ENCODE measurements at places on chromosomes 2 and 18.

GRCh38 chr2:233101141-233101540 lies 41.0 kb downstream of the INPP5D start:
- DNase-seq, result no peak

DNA sequence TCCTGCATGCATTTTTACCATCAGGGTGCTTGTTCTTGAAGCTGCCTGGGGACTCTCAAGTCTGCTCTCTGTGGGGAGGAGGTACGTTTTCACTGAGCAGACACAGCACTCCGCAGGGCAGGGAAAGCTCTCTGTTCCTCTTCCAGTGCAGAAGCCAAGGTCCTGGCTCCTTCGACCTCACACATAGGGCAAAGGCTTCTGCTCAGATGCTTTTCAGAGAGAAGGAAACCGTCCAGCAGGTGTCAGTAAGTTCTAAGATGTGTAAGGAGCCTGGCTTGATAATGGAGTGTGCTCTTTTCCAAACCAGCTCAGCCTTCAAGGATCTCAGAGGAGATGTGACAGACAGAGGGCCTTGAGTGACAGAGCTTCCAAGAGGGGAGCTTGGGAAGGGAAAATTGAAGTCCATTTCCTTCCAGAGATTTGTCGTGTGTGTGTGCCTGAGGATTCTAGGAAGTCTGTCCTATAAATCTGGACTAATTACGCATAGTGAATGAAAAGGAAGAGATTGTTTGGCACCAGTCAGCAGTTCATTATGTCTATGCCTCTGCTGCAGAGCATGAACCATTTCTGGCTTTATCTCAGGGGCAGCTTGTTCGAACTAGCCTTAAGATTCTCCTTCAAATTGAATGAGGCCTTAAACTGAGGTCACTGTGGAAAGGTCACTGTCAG lies 67.3 kb upstream of the UPP2 start:
- DNase-seq, result no peak

GRCh38 chr2:8477552-8478470 lies 204.0 kb upstream of the ID2 start:
- DNase-seq, result no peak

GRCh38 chr2:16973586-16974286 lies 308.1 kb upstream of the CYRIA start:
- DNase-seq, result no peak

DNA sequence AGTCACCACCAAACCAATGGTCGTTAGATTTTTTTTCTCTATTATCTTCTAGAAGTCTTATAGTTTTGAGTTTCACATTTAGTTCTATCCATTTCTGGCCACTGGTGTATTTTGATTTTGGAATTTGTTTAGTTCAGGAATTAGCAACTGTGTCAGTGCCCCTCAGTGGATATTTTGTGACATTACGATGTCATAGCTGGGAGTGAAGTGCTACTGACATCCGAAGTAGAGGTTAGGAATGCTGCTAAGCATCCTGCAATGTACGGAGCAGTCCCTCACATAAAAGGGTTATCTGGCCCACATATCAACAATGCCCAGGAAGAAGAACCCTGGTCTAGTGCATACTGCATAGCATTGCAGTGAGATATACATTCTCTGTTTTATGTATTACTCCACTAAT lies 157.4 kb upstream of the RGPD4 start:
- DNase-seq, result no peak

- peak; percentile 52 for DNase-seq
These were observed 66.9 kb upstream of the ZNG1B start for GRCh38 chr2:113370478-113371091.

DNA sequence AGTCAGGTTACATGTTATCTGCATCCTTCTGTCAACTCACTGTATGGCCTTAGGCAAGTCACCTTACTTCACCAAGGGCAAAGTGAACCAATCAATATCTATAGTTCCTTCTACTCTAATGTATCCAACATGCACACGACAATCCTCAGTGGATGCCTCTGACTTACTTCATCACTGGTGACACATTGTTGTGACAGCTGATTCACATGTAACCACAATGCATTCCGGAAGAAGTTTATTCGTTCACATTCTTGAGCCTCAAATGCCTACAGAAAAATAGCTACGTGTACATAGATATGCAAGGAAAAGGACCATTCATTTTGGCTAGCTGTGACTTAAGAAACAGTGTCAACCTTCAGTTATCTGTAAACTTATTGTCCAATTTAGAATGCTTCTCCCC lies 26.3 kb upstream of the EPG5 start:
- DNase-seq, result no peak

DNA sequence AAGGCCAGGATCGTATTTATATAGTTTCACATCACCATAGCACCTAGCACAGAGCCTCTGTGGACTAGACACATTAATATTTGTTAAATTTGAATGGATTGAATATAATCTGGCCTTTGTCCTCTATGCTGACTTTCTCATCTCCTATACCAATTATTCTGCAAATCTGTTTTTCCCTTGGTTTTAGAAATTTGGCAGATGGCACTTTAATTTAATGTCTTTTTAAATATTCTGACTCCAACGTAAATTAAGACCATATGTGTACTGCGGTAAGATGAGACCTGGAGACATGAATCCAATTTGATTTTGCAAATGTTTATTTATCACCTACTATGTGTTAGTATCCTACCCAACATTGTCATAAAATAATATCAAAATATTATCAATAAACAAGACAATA lies 1281.9 kb upstream of the PIK3C3 start:
- DNase-seq, result no peak

GRCh38 chr2:3959372-3959771 lies 256.0 kb downstream of the DCDC2C start:
- no peak for DNase-seq

DNA sequence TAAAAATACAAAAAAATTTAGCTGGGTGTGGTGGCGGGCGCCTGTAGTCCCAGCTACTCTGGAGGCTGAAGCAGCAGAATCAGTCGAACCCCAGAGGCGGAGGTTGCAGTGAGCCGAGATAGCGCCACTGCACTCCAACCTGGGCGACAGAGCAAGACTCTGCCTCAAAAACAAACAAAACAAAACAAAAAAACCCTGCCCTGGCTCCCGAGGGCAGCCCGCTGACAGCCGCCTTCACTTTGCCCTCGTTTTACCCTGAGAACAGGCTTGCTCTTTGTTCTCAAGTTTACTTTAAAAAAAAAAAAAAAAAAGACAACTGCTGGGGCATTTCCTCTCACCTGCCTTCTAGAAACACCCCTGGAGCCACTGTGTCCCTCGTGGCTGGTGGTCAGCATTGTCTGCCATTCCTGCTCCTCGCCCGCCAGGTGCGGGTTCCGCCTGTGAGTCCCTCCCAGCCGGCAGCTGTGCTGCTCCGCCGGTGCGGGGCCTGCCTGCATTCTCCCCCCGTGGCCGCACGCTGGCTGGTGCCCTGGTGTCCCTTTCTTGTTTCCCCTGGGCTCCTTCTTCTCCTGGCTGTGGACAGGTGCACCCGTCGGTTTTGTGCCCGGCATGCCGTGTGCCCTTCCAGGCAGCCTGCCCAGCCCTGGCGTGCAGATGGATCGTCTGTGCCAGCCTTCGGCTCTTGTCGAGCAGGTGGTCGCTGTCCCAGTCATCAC lies 105.7 kb downstream of the USP40 start:
- no peak for DNase-seq

DNA sequence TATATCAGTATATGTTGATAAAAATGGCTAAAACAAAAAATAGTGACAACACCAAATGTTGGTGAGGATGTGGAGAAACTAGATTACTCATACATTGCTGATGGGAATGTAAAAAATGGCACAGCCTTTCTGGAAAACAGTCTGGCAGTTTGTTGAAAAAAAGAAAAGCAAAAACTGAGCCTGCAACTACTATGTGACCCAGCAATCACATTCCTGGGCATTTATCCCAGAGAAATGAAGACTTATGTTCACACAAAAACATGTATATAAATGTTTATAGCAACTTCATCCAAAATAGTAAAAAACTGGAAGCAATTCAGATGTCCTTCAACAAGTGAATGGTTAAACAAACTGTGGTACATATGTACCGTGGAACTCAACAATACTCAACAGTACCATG lies 7.5 kb upstream of the KDSR start:
- DNase-seq, result no peak

DNA sequence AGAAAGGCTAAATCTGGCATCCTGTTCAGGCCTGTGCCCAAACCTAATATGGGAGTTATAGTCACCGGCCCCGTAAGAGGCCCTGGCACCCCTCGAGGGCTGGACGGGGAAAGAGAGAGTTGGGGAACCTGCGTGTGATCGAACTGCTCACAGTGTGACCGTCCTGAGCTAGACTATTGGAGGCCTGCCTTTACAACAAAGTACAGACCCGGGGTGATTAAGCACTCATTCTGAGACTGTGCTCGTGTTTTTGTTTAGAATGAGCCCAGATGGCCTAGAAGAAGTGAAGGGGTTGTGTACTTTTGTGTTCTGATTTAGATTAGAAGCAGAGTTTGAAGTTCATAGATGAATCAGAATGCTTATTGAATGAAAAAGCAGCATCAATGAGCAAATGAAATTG lies 115.3 kb downstream of the ACOXL start:
- DNase-seq, result no peak

GRCh38 chr2:178128836-178129630 lies 16.8 kb downstream of the RBM45 start:
- no peak for DNase-seq

DNA sequence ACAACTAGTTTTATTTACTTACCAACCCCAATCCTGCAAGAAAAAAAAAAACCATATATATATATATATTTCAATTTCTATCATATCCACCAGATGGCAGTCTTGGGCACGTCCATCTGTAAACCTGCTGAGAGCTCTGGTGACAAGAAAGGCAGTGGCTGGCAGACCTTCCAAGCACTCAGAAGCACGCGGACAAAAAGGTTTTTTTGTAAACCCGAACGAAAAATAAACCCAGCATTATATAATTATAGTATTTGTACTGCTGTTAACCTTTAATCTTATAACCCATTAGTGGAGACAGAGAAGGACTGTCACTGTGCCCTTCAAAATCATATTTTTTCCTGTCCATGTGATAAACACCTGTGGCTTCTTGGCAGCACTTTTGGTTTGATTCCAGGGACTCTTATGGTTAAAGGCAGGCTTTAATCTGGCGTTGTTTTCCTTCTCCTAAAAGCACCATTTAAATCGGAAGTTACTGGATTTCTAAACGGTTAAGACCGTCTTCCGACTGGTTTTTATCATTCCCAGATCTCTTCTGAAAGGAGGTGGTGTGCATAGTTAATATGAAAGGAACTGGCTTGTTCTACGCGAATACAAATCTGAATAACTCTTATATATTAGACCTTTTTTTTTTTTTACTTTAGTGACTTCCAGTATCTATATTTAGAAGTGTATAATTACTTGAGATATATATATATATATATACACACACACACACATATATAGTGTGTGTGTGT lies 31.0 kb upstream of the SLC3A1 start:
- peak; percentile 31 for DNase-seq

DNA sequence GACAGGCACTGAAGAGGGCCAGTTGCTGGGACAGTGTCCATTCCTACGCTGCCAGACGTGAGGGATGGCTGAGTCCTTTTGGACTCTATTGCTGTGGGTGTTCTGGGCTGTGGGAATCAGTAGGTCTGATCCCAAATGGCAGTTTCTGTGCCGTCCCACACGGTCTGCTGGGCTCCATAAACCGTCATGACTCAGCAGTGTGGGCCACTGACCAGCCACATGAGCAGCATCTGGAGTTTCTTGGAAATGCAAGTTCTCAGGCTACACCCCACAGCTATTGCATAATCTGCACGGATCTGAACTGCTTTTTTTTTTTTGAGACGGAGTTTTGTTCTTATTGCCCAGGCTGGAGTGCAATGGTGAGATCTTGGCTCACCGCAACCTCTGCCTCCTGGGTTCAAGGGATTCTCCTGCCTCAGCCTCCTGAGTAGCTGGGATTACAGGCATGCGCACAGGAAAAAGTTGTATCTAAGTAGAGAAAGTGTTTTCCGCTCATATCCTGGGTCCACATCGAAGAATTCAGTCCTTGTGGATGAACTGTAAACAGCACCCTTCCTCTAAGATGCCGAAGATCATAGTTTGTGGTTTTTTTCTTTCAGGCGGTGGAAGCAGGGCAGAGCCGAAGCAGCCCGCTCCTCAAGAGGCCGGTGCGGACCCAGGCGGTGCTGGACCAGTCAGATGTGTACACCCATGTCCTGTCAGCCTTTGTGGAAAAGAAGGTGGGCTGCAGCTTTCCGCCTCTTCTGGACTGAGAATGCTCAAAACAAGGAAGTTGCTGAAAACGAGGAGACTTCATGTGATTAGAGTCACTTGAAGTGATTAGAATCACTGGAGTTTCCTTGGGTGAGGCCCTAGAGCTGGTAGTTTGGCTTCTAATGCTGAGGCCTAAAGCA lies 25.5 kb downstream of the RMC1 start:
- DNase-seq, result no peak

DNA sequence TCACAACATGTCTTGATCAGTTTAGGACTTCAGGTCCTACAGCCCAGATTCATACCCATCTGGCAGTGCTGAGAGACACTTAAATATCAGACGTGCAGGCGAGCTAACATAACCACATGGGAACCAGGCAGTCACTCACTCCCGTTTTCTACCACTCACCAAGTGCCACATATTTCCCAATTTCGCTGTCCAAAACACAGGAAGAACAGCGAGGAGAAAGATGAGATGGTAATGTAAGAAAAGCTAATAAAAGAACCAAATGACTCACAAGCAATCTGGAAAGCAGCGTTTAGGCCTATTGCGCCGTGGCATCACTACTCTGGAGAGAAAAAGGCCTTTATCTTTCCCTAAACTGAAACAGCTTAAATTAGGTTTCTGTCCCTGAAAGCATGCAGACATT lies 647.8 kb upstream of the SLC39A10 start:
- no peak for DNase-seq

DNA sequence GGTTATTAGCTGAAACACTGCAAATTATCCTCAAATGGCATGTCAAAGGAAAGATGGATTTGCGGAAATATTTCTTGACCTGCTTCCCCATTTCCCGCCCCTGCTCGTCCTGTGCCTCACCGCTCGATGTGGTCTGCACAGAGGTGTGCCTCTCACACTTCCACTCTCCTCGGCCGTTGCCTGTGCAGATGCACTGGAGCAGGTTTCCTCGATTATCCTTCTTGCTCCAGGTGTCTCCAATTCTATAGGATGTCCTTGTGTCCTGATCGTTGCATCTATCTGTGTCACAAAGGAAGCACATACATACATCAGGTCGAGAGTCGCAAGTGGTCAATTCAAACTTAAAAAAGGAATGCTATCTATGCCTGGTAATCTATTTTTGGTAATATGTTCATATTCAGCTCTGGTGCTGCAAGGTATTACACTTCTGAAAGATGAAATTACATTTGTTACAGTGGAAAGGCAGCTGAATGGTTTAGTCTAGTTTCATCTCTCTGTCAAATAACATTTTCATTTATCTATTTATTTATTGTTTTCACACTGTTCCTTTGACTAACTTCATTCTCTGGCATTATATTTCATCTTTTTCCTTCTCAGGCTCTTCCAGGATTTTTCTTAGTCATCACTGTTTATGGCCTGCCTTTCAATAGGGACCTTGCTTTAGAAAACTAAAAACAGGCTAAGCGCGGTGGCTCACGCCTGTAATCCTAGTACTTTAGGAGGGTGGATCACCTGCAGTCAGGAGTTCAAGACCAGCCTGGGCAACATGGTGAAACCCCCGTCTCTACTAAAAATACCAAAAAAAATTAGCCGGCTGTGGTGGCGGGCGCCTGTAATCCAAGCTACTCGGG lies 7.6 kb downstream of the FN1 start:
- DNase-seq, result no peak

Data from stimulated activated CD4-positive, alpha-beta T cell treated with anti-CD3 and anti-CD28 coated beads, TNF-alpha, amount 100 ng/mL, for 24 hours (primary cell).